Suprapubic skin (tissue), 4 donors: ENCODE measurements at places on chromosomes 6 and 20.

GRCh38 chr6:159985296-159985945 is 16.5 kb downstream of the IGF2R start:
- DNase-seq = no peak

GRCh38 chr6:157092736-157093135 is 230.6 kb downstream of the TMEM242 start:
- no peak for DNase-seq

DNA sequence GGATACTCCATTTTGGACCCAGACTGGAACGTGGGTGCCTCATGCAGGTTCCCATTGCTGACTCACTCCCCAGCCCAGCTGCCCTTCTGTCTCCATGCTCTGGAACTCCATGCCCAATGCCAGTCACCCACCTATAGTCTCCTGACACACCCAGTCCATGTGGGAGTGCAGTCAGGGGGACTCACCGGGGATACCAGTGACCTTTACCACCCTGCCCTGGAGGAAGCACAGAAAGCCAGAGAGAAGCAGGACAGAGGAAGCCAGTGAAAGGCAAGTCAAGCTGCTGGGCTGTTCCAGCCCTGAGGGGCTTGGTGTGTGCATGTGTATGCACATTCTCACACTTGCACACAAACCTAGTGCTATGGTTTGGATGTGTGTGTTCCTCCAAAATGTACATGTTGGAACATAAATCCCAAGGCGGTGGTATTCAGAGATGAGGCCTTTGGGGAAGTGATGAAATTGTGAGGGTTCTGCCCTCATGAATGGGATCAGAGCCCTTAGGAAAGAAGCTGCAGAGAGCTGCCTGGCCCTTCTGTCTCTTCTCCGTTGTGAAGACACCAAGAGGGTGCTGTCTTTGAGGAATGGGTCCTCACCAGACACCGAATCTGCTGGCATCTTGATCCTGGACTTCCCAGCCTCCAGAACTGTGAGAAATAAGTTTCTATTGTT is 121.4 kb upstream of the MAFB start:
- no peak for DNase-seq

GRCh38 chr20:10487142-10488136 is 52.3 kb downstream of the SLX4IP start:
- no peak for DNase-seq

GRCh38 chr6:84224251-84224650 is 3.2 kb downstream of the CEP162 start:
- DNase-seq = no peak

DNA sequence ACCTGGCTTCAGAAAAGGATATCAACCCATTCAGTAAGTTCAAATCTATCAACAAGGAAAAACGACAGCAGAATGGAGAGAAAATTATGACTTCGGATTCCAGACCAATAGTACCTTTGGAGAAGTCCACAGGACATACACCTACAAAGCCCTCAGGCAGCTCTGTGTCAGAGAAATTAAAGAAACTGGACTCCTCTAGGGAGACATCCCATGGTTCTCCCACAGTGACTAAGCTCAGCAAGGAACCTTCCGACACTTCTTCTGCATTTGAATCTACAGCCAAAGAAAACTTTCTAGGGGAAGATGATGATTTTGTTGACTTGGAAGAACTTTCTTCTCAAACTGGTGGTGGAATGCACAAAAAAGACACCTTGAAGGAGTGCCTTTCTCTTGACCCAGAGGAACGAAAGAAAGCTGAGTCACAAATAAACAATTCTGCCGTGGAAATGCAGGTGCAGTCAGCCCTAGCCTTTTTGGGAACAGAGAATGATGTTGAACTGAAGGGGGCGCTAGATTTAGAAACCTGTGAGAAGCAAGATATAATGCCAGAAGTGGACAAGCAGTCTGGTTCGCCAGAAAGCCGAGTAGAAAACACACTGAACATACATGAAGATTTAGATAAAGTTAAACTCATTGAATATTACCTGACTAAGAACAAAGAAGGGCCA is 67.4 kb upstream of the HINT3 start:
- DNase-seq = no peak

DNA sequence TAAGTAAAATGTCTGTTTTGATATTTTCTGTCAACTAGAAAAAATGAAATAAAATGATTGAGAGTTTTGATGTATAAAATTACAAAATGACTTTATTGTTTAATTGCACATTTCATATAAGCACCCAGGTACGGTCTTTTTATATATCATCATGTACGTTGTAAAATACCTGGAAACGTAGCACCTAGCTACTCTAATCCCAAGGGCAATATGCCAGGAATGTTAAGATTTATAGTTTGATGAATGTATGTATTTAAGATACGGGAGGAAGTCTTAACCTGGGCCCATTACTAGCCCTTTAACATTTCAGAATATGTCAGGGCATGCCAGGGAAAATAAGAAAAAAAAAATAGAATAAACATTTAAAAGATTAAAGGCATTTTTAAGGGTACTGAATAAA is 490.9 kb upstream of the NRSN1 start:
- no peak for DNase-seq

DNA sequence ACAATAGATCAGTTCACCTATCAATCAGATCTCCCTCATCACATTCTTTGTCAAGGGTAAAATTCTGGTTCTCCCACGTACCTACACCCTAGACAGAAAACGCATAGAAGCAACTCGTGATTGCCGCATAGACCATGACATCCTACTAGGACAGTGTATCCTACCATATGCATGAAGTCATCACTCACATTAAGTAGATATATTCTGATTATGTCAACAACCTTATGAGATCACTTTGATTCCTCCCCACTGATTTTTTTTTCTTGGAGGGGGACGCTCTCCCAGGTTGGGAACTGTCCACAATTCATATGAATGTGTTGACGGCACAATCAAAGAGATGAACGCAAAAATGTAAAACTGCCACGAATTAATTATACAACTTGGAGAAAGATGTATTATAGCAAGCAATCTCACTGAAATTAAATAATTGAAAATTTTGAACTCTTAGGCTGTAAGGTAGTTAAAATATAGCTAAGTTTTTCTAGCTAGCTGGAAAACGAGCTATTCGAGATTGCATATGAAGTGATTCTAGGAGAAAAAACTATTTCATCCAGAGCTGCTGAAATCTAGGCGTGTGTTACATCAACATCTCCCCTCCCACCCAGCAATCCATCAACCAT is 82.5 kb upstream of the CCDC28A start:
- DNase-seq = no peak

DNA sequence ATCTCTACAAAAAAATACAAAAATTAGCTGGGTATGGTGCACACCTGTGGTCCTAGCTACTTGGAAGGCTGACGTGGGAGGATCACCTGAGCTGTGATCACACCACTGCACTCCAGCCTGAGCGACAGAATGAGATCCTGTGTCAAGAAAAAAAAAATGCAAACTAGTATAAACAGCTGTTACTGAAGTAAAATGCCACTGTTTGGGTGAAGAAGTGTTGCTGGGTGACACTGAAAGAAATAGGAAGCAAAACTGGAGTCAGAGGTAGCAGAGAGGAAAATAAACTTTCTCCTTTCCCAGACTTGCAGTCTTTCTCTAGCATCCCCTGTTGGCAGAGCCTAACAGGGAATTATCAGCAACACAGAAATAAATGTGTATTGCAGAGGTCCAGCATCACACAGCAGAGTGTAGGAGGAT is 241.2 kb upstream of the PREP start:
- DNase-seq = no peak

DNA sequence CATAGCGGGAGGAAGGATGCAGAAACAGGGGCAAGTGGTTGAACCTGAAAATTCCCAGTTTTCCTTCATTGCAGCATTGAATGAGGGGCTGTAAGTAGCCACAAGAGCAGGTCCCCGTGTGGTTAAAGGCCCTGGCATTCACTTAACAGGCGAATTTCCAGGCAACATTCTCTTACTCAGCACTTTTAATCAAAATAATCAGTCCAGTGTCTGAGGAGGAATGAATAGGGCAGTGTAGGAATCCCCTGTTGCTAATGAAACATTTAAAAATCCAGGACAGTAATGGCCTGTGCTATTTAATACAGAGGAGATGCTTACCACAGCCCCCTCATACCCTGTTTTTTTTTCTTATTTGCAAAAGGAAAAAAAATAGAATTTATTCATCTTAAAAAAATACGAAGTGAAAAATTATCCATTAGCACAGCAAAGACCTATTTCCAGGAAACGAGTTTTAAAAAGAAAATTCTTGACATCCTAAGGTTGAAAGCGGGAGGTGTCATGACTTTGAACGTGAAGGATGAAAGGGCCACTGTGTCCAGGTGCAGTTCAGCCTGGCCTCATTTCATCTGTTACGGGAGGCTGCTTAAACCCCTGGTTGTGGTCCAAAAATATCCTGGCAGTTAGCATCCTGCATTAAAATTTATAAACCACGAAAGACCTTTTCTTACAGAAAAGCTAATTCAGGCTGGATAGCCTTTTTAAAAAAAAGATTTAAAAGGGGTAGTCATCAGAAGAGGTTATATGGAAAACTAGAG is 20.2 kb downstream of the MYLK4 start:
- no peak for DNase-seq

GRCh38 chr6:84356907-84357306 is 129.5 kb upstream of the CEP162 start:
- no peak for DNase-seq

- no peak for DNase-seq
These were observed 686.0 kb upstream of the MMS22L start for GRCh38 chr6:97969065-97969464.

- no peak for DNase-seq
These were observed 126.6 kb upstream of the RUNX2 start for GRCh38 chr6:45201484-45201883.
